ENCODE measurements at places on chromosomes 5 and 9.

- DNase-seq = no peak
Observed at GRCh38 chr9:15927161-15927560, 374.3 kb downstream of the CCDC171 start.

DNA sequence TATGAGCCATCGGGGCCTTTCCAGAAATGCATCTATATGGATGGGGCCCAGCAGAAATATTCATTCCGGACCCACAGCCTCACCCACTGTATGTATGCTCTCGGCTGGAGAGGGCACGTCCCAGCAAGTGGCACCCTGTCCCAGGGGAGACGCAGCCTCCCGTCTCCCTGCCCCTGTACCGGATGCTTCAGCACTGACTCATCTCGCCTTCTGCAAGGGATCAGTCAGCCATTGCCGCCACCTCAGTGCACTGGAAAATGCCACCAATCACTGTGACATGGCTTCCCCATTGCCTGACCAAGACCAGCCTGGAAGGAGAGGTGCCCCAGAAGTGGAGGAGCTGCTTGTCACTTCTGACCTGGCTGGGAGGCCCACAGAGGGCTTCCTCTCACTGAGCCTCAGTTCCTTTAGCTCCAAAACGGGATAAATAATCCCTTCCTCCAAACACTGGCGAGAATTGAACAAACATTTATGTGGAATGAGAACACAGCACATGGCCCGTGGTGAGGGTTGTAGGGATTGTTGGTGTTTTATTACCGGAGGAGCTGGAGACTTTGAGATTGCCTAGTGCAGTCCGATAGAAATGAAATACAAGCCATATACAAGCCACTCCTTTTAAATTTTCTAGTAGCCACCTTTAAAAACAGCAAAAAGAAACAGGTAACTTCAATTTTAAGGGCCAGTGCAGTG is 43.9 kb upstream of the ORM1 start:
- DNase-seq = no peak

DNA sequence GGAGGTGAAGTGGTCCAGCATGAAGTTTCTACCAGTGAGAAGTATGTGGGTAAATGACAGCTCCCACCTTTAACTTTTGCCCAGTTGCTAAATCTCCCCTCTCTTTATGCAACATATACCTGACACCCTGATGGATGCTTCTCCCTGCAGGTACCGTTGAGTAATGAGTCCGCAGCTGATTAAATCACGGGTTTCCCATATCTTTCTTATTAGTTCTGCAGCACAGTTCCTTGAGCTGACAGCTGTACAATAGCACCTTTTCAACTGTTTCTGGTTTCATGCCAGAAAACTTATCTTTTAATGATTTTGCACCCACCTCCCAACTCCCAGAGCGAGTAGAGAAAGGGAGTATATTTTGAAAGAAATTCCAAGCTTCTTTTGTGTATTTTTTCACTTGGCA is 161.0 kb upstream of the TUT7 start:
- no peak for DNase-seq

- no peak for DNase-seq
Observed at GRCh38 chr9:107548298-107549142, 59.0 kb upstream of the KLF4 start.

DNA sequence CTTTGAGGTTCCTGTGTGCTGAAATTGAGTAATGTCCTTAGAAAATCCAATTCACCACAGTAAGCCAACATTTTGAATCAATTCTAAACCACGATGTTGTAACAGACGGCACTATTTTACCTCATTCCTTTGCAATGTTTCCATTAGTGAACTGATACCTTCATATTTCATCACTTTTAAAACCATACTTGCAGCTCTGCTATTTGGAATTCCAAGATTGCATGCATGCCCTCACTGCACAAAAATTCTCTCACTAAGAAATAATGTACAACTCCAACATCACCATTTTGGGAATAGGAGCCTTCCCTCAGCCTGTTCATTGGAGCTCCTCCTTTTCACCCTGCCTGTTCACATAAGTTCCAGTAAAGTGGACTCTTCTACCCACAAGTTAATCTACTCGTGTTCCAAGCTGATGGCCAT is 74.8 kb upstream of the TGFBR1 start:
- no peak for DNase-seq

- DNase-seq = no peak
Observed at GRCh38 chr5:89204756-89205155, 321.8 kb upstream of the MEF2C start.

- no peak for DNase-seq
Observed at GRCh38 chr5:135135530-135136226, 101.7 kb upstream of the PITX1 start.

GRCh38 chr9:17556255-17556654 is 22.6 kb upstream of the SH3GL2 start:
- no peak for DNase-seq

GRCh38 chr5:121399879-121400278 is 451.8 kb upstream of the FTMT start:
- no peak for DNase-seq

DNA sequence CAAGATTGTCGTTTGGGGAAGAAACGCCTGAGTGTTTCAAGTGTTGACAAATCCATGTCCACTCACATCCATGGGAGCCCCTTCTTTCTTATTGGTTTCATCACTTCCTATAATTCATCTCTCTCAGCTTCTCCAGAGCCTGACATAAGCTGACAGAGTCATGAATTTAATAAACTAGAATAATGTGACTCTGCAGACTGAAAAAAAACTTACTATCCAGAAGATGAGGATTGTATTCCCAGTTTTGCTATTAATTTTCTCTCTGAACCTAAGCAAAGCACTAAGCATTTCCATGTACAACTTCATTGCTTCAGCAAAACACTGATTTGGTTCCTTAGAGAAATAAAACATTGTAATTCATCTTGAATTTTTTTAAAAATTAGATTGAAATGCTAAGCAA is 691.8 kb downstream of the MTRR start:
- no peak for DNase-seq

DNA sequence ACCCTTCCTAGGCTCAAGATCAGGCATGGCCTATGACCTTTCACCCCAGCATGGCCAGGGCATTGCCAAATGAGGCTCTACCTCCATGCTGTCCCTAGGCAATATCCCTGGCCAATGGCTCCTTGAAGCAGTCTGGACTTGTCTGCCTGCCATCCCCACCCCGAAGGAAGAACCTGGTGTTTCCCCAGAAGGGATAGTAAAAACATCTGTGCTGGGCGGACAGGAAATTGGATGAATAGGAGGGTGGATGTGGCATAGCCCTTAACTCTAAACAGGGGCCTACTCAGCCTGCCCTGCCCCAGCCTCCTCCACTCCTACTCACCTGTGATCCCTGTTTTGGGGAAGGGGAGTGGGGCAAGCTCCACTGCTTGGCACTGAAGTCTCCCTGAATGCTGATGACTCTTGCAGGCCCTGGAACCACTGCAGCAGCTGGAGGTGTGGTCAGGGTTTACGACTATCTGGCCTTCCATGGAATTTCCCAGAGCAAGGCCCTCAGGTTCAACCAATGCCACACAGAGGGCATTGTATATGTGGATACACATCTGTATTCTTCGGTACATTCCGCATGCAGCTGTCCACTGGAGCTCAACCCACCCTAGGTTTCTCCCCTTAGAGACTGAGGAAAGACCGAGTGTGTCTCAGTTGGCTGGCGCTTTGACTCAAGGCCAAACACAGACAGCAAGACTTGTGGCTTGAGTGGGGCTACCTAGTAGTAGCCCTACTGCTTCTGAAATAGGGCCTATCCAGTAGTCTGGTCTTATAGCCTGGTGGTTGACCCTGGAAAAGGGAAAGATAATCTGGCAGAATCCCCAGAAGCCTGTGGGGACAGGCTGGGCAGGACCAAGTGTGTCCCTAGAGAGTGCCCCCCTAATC is 6.4 kb upstream of the P4HA2 start:
- DNase-seq = no peak

GRCh38 chr9:92308893-92309292 is 15.4 kb upstream of the IARS1 start:
- no peak for DNase-seq

- no peak for DNase-seq
Observed at GRCh38 chr5:19928562-19929421, 59.2 kb downstream of the CDH18 start.

GRCh38 chr9:5817862-5818261 is 15.1 kb downstream of the ERMP1 start:
- DNase-seq = no peak

DNA sequence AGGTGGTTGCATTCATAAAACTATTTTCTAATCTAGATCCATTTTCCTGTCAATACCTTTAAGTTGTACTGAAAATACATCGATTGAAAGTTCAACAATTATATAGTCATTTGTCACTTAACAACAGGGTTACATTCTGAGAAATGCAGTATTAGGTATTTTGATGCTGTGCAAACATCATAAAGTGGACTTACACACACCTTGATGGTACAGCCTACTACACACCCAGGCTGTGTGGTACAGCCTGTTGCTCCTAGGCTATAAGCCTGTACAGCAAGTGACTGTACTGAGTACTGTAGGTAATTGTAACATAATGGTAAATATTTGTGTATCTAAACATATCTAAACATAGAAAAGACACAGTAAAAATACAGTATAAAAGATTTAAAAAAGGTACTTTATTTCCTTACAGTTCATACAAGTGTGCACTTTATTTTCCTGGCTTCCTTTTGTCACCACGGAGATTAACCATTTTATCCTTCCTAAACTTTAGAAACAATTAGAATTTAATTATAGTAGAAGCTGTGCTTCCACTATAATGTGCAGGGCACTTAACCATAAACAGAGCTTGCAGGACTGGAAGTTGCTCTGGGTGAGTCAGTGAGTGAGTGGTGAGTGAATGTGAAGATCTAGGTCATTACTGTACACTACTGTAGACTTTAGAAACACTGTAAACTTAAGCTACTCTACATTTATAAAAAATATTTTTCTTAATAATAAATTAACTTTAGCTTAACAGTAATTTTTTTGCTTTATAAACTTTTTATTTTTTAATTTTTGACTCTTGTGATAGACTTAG is 42.9 kb upstream of the MEF2C start:
- DNase-seq = no peak

DNA sequence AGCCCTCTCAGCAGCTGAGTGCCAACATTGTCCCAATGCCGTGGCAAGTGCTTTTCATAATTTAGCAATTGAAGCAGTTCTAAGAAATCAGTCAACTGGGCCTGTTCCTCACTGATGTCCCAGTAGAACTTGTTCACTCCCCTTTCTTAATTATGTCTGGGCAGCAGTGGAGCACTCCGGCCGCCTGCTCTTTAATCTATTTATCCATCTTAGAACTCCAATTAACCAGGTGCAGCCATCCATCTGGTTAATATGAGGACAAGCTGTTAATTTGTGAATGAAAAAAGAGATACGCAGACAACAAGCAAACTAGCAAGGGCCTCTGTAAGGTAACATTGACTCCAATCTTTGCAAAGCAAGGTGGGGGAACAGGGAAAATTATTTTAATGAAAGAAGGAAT is 39.4 kb downstream of the MAT2B start:
- DNase-seq = no peak

DNA sequence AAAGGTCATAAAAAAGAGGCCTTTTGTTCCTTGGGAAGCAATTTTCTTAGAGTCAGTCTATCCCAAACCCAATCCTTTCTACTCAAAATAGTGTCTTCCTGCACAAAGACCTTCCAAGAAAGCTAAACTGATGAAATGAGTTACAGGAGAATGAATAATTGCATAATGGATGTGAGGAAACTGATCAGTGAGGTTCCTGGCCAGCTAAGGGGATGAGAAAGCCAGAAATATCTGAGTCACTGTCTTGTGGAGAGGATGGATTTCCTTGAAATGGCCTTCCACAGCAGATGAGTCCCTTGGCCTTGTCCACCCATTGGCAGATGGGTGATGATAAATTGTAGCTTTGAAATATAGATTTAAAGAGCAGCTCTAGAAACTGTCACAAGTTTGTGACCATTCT is 756.1 kb downstream of the DNAH5 start:
- DNase-seq = no peak

- DNase-seq = no peak
Observed at GRCh38 chr9:109914280-109915027, 134.5 kb downstream of the PALM2AKAP2 start.

DNA sequence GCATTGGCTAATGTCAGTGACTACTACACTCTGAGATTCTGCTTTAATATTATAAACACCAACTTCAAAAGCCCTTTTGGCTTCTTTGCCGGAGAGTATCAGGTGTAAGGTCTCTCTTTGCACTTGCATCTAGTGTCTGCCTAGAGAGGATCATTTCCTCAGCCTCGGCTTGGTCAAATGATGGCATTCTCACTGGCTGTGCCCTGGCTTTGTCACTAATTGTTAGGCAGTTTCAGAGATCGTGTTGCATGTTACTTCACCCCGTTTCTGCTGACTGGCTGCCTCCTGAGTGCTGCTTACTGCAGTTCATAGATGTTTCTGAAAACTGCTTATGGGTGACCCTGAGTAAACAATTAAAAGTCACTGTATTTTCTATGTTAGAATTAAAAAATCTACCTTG is 48.8 kb downstream of the SLC1A3 start:
- DNase-seq = no peak
